Testis (tissue), 5 donors: ENCODE measurements at places on chromosomes 6 and 20. TPM values are rescaled to one million over a fixed set of nuclear protein-coding genes. Genes with fewer than 3 reads are reported as not detected.

Gene ADGB
- 28.8 TPM for total RNA-seq

GRCh38 chr20:1466211-1467081 lies at the start of gene NSFL1C:
Gene NSFL1C, minus strand, starts transcription at chr20:1466849. Its CDS starts 25 bp downstream, at chr20:1466824.
- peak; percentile 94 for DNase-seq

DNA sequence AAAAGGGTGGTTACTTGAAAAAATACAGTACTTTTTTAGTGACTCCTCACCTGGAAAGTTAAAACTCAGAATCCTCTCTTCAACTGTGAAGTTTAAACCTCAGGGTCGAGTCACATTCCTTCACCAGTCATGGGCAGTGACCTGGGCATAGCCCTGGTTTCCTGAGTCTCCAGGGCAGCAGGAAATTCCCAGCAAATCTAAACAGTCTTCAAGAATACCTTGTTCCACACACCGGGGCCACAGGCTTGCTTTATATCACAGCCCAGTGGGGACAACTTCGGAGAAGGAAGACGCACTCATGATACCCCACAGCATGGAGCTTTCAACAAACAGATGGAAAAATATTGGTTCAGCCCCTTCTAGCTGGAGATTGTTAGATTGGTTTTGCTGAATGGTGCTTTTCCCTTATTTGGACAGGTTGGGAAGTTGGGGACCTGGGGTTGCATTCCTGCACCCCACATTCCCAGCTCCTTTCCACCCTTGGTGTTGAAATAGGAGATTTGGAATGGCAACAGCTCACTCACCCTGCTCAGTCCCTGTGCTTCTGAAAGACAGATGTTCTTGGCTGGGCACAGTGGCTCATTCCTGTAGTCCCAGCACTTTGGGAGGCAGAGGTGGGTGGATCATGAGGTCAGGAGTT lies 113.0 kb upstream of the TMEM170B start:
- DNase-seq = no peak

Gene SNX5
- 110 TPM for total RNA-seq

- peak; percentile 40 for DNase-seq
Observed at GRCh38 chr6:41427642-41428335, 92.4 kb downstream of the NCR2 start.

GRCh38 chr6:119067091-119067490 lies 11.4 kb downstream of the FAM184A start:
- no peak for DNase-seq

Gene KHDC1L
- total RNA-seq = 3.5 TPM

- DNase-seq = peak; percentile 87
Observed at GRCh38 chr20:17518339-17519052, 12.7 kb downstream of the BFSP1 start.

DNA sequence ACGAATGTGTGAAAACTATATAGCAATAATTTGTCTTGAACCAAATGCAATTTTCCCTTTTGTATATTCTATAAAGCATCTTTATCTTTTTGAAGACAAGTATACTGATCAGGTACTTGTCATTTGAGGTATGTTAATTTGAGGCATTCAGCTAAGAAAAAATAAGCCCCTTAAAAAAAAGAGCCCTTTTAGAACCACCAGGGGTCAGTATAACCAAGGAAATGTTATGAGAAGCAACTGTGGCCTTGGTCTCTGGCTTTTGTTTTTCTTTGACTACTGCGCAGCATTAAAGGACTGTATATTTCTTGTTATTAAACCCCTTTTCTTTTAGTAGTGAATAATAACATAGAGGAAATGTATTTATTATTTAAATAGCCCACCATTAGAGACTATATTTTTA lies 43.1 kb downstream of the CD109 start:
- DNase-seq = no peak

Gene SLC32A1
- total RNA-seq = 0.25 TPM

Gene EMILIN3
- total RNA-seq = 3.7 TPM

DNA sequence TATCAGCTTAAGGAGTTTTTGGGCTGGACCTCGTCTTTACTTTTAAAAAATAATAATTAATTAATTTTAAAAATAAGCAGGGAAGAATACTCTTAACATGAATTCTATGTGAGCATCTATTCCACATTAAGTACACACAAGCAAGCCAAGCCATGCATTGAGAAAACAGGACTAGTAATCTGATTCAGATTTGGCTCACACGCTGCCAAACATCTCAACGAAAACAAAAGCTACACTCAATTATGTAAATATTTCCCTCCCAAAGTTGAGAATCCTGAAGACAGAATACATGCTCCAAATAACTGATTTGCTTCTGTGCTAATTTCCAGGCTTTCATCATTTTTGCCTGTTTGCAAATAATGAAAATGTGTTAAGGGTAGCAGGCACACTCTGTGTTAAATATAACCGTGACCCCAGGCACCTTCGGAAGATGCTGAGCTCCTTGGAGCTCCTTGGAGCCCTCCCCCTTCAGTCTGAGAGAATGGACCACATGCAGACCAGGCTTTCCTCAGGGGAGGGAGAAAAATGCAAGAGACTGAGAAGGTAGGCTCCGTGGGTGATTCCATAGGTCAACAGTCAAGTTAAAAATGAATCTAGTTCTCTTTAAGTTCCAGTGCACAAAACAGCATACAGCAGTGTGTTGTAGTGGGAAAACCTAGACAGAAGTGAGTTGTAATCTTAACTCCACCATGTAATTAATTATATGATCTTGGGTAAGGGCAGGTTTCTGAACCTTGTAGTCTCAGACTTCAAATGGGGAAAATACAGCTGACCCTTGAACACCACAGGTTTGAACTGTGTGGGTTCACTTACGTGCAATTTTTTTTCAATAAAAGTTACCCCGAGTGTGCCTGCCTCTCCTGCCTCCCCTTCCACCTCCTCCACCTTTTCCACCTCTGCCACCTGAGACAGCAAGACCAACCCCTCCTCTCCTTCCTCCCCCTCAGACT lies 161.3 kb upstream of the RREB1 start:
- no peak for DNase-seq

DNA sequence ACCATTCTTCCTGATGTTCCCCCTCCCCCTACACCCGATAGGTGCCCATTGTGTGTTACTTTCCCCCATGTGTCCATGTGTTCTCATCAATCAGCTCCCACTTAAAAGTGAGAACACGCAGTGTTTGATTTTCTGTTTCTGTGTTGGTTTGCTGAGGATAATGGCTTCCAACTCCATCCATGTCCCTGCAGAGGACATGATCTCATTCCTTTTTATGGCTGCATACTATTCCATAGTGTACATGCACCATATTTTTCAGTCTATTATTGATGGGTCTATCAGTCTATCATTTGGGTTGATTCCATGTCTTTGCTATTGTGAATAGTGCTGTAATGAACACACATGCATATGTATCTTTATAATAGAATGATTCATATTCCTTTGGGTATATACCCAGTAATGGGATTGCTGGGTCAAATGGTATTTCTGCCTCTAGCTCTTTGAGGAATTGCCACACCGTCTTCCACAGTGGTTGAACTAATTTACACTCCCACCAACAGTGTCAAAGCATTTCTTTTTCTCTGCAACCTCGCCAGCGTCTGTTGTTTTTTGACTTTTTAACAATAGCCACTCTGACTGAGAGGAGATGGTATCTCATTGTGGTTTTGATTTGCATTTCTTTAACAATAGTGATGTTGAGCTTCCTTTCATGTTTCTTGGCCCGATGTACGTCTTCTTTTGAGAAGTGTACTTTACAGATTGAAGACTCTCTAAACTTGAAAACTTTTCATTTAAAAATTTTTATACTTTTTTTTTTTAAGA lies 41.0 kb upstream of the GCNT2 start:
- DNase-seq = no peak

DNA sequence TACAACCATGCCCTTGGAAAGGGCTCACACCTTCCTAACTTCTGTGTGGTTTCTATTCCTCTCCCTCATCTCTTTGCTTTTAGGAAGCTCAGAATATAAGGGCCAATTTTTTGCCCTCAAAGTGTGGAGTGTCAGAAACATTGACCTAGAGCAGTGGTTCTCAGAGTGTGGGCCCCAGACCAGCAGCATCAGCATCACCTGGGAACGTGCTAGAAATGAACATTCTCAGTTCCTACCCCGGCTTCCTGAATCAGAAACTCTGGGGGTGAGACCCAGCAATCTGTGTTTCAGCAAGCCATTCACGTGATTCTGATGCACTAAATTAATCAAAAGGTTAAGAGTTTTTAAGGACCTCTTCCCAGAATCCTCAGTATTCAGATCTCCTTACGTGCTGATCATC lies 47.9 kb upstream of the IL17A start:
- DNase-seq = no peak

GRCh38 chr6:130314271-130314670 lies 51.5 kb upstream of the TMEM200A start:
- DNase-seq = no peak

DNA sequence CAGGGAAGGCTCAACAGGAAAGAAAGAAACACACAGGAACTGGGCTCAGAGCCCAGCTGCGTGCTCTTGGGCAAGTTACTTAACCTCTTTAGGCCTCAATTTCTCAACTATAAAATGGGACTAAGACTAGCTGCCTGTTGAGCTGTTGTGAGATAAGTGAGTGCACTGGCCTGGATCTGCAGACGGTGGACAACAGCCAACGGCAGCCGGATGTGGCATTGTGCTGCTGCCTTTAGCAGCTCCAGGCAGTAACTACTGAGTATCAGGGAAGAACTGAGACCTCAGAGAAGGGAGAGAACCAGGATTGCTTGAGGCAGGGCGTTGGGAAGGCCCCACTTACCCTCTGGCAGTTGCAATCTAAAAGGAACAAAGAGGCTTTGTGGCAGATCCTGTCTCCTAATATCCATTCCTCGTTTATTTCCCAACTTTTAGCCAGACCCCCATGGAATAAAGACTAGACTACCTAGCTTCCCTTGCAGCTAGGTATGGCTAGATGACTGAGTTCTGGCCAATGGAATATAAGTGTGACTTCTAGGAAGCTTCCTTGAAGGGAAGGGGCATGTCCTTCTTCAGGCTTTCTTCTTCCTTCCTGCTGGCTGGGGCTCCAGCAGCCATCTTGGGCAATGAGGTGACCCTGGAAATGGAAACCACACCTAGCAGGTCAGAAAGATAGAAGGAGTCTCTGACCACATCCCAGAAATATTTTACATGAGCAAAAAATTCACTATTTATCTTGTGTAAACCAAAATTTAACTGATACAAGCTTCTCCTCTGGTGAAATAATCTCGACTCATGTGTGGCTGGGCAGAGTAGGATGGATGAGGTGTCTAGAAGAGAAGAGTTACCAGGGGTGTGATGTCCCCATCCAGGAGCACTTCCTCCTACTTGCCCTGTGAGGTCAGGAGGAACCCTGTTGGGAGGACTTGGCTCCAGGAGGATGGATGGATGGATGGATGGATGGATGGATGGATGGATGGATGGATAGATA lies 67.6 kb downstream of the MRPL14 start:
- DNase-seq = no peak

- no peak for DNase-seq
Observed at GRCh38 chr6:84766799-84767525, 2.6 kb upstream of the TBX18 start.

DNA sequence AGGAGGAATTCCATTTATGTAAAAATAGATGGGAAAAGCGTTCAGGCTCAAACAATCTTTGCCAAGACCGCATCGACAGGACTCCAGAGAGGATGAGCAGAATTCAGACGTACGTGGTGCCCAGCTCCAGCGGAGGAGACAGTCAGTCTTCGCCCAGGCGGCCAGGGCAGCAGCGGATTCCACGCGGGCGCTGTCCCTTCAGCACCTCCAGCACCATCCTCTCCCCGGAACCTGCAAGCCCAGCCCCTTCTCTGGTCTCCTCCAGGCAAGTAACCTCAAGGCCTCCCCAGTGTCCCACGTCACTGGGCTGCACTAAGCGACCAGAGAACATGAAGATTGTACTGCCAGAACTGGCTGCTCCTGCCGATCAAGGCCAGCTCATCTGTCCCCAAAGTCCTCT lies 2.8 kb upstream of the KCNQ2 start:
- no peak for DNase-seq

- no peak for DNase-seq
Observed at GRCh38 chr20:37095108-37095598, 644 bp downstream of the RBL1 start.

Gene CLPSL2
- total RNA-seq = not detected

DNA sequence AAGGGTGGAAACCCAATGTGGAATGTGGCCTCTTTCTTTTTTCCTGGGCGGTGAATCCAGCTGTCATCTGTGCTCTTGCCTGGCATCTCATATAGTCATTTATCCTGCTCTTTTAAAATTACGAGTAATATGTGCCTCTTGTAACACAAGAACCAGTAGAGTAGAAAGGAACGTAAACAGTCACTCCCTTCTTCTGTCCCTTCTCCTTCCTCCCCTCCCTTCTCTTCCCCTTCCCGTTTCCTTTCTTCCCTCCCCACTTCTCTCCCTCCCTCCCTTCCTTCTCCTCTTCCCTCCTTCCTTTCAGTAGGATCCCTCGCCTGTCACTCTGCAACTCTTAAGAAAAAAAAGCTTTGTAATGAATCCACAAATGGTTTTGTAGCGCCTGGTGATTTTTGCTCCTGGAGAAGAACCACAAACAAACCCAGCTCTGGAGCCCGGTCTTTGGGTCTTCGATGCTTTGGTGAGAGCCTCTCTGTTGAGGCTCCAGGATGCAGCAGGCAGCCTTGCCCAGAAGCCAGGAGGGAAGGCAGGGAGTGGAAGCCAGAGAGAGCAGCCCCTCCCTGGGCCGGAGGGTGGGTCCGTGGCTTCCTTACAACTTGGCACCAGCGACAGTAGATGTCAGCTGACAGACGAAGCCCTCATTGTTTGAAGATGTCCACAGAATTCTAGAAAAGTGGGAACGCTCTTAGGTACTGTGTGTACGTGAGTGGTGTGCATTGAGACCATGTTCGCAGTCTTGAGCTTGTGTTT lies 15.0 kb downstream of the DUSP22 start:
- no peak for DNase-seq

DNA sequence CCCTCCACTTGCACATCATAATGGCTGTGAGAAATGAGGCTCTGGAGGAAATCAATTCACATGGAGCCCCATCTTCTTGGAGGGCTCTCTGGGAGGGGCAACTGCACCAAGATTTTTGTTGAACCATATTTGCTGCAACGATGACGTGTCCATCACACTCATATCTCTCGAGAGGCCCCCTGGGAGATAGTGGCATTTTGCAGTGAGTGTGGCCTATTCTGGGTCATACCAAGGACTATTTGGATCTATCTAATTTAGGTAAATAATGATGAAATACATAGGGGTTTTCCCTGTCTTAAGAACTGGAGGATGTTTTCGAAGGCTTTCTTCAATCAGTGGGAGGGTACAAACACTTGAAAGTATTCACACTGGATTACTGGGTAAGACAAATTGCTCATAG lies 31.6 kb downstream of the CNR1 start:
- no peak for DNase-seq

DNA sequence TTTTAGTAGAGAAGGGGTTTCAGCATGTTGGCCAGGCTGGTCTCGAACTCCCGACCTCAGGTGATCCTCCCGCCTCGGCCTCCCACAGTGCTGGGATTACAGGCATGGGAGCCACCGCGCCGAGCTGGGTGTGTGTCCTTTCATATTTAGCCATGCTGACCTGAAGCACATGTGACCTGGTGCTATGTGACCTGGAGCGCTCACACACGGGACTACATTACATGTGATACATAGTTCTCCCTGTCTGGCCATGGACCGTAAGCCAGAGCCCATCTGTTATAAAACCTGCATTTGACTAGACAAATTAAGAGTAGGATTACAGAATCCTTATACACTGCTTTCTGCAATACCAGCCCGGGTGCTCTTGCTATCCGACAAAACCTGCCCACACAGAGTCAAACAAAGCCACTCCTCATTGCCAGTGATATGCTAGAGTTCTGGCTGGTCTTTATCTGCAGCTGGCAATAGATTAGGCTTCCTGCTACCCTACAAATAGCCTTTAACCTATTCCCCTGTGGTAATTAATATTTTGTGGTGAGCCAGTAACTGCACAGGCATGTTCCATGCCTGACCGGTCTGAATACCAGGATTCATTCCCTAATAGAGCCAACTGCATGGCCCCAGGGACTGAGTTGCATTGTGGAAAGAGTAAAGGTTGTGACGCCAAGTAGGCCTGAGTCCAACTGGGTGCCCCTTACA lies 26.3 kb upstream of the FAM50B start:
- DNase-seq = peak; percentile 59
